ENCODE measurements at places on chromosomes 7 and 10. TPM values are rescaled to one million over a fixed set of nuclear protein-coding genes. Genes with fewer than 3 reads are reported as not detected.

- no peak for DNase-seq
These were observed 19.9 kb upstream of the ZNF138 start for GRCh38 chr7:64774204-64774842.

GRCh38 chr10:1185911-1186682 is 129.9 kb downstream of the WDR37 start:
- DNase-seq: no peak

MMP21 gene
- total RNA-seq: not detected

ERV3-1 gene
- total RNA-seq: 15.4 TPM

All from esophagus squamous epithelium (tissue), 5 donors.